ENCODE measurements at places on chromosomes 4 and X.

- DNase-seq, result peak; percentile 56
Observed at GRCh38 chr4:72302981-72303704, 265.9 kb downstream of the ADAMTS3 start.

DNA sequence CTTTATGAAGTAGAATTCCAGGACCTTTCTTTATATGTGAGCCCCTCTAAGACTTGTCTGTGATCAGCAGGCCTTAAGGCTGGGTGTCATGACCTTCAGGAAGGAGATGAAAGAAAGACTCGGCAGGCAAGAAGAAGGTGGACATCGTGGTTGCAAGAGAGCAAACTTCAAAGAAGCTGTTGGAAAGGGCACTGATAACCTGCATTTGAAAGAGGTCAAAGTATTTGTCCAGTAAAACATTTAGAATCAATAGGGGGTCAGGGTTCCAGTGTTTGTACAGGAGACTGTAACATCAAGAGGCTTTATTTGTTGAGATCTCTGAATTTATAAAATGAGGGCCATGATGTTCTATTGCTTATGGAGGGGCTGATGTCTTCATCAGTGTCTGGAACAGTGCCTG, 44.2 kb downstream of the COMMD8 start:
- no peak for DNase-seq

DNA sequence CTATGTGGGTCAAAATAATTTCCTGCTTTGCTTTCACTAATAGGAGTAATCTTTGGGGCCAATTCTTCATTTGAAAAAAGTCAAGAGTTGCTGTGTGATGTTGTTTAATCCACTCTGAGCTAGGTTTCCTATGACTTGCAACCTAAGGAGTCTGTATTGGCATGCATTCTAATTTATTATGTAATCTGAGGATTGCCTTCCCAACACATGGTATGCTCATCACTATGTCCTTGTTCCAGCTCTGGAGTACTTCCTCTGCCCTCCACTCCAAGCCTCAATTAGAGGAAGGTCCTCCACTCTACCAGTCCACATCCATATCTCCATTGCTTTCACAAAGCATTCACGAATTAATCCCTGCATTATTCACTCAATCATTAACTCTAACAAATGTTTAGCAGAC, 56.1 kb downstream of the PPP3CA start:
- no peak for DNase-seq

- DNase-seq, result no peak
Observed at GRCh38 chr4:3740256-3740655, 25.9 kb upstream of the ADRA2C start.

DNA sequence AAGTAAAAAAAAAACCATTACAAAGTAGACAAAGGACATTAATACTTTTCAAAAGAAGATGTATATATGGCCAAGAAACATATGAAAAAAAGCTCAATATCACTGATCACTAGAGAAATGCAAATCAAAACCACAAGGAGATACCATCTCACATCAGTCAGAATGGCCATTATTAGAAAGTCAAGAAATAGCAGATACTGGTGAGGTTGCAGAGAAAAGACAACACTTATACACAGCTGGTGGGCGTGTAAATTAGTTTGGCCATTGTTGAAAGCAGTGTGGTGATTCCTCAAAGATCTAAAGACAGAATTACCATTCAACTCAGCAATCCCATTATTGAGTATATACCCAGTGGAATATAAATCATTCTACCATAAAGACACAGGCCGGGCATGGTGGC, 39.3 kb downstream of the TASL start:
- DNase-seq, result no peak

DNA sequence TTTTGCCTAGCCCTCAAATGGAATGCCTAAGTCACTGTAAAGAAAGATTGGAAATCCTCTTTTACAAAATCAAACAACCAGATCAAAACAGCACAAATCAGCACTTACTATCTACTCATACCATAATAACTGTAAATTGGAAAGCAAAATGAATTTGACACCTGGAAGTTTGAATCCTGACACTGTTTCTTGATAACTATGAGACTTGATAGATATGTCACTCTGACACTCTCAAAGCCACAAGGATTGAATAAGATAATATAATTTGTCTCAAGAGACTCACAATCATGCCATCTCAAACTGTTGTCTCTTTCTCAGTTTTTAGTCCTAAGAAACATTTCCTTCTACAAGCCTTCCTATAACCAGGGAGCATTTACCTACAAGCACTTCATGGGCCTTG, 302.6 kb upstream of the DIAPH2 start:
- DNase-seq, result no peak
